ENCODE measurements at places on chromosomes 6 and 20.

GRCh38 chr6:27836141-27836782 lies 75.9 kb downstream of the OR2B2 start:
- no peak for DNase-seq

- DNase-seq = no peak
Observed at GRCh38 chr6:36622901-36623546, 28.9 kb downstream of the SRSF3 start.

- no peak for DNase-seq
Observed at GRCh38 chr20:40844332-40844731, 155.3 kb upstream of the MAFB start.

- DNase-seq = no peak
Observed at GRCh38 chr6:82084324-82084920, 163.1 kb downstream of the IBTK start.

DNA sequence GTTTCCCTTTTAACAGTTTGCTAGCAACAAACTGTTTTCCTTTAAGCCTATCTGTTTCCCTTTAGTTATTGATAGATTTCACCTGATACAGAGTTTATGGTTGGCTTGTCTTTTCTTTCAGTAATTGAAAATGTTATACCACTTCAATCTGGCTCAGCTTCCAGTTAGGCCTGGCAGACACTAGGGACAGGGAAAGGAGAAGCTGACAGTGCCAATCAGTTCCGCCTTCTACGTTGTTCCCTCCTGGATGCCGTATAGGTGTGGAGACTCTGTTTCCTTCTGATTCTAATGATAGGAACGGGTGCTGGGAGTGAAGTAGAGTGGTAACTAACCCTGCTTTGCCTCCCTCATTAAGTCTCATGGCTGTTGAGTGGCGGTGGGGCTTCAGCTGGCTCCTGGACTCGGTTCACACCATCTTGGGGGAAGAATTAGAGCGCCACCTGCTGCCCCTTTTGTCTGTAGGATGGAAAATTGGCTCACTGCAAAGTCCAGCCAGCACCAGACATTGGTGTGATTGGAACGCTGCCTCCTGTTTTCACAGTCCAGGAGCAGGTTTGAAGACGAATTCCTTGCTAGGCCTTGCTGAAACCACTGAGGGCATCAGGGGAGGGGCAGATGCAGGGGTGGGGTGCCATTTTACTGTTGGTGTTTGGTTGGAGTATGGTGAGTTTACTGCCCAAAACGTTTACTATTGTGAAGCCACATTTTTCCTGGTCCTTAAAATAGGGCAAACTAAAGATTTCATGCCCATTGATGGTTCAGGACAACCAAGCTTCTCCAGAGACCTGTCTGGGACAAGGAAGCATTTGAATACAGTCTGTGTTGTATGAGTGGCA lies 1729.5 kb downstream of the GRIK2 start:
- peak; percentile 20 for DNase-seq
